ENCODE measurements at places on chromosomes 12 and 14. TPM values are rescaled to one million over a fixed set of nuclear protein-coding genes. Genes with fewer than 3 reads are reported as not detected.

Gene PRR13
- polyA plus RNA-seq, result 57.7 TPM

Gene MMP19
- 0.74 TPM for polyA plus RNA-seq

Gene ERP27
- 0.38 TPM for polyA plus RNA-seq

Gene C14orf39
- polyA plus RNA-seq, result 0.50 TPM

Gene TUNAR
- polyA plus RNA-seq, result 97.1 TPM

Gene RNFT2
- polyA plus RNA-seq, result 43.2 TPM

Gene RNASE7
- polyA plus RNA-seq, result 0.12 TPM

Gene KRT6C
- not detected for polyA plus RNA-seq

Gene OR6C76
- not detected for polyA plus RNA-seq

Gene PLBD1
- polyA plus RNA-seq, result 7.1 TPM

Gene FAM222A
- 21.9 TPM for polyA plus RNA-seq

Gene IFT43
- 49.2 TPM for polyA plus RNA-seq

Gene LRRC10
- polyA plus RNA-seq, result 0.06 TPM

Gene OAS2
- polyA plus RNA-seq, result 4.1 TPM

Gene FGF23
- polyA plus RNA-seq, result 0.05 TPM

Gene CLEC4D
- polyA plus RNA-seq, result not detected

Gene IRAK4
- 10.0 TPM for polyA plus RNA-seq

Gene RAPGEF3
- 21.8 TPM for polyA plus RNA-seq

Gene SLC4A8
- 18.0 TPM for polyA plus RNA-seq

Gene SLC16A7
- 4.8 TPM for polyA plus RNA-seq

Gene TMTC1
- 28.1 TPM for polyA plus RNA-seq

Gene ENDOU
- polyA plus RNA-seq, result 0.32 TPM

Gene SERPINA9
- polyA plus RNA-seq, result not detected

Gene STXBP6
- polyA plus RNA-seq, result 30.9 TPM

Gene ASPG
- polyA plus RNA-seq, result 1.4 TPM

All from spinal cord (tissue), 10 donors.